ENCODE measurements at places on chromosomes 7 and 10.

DNA sequence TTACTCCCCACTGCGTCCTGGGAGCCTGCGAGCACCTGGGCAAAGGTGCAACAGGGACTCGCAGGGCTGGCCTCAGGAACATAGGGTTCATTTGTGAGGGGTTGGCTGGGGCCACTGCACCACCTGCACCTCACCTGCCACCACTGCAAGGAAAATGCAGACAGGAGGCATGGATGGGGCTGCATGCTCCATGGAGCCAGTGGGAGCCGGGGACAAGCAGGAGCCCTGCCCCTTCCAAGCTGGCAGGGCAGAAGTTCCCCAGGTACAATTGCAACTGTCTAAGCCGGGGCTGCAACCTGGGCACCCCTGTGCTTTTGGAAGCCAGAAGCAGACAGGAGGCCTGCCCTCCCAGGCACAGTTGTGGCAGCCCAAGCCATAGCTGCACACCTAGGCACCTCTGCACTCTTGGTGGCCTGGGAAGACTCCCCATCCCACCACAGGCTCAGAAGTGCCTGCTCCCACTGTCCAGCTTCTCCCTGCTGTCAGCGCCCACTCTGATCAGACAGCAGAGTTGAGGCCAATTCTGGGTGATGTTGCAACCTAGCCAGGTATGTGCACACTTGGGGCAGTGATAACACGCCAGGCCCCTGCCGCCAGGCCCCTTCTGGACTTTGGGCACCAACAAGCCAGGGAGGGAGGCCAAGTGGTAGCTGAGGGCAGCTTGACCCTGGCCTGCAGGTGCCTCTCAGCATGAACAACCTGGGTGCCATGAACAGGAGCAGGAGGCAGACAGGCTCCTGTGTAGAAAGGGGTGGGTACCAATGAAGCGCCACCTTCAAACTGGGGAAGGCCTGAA, 58.2 kb downstream of the TMEM106B start:
- no peak for DNase-seq

DNA sequence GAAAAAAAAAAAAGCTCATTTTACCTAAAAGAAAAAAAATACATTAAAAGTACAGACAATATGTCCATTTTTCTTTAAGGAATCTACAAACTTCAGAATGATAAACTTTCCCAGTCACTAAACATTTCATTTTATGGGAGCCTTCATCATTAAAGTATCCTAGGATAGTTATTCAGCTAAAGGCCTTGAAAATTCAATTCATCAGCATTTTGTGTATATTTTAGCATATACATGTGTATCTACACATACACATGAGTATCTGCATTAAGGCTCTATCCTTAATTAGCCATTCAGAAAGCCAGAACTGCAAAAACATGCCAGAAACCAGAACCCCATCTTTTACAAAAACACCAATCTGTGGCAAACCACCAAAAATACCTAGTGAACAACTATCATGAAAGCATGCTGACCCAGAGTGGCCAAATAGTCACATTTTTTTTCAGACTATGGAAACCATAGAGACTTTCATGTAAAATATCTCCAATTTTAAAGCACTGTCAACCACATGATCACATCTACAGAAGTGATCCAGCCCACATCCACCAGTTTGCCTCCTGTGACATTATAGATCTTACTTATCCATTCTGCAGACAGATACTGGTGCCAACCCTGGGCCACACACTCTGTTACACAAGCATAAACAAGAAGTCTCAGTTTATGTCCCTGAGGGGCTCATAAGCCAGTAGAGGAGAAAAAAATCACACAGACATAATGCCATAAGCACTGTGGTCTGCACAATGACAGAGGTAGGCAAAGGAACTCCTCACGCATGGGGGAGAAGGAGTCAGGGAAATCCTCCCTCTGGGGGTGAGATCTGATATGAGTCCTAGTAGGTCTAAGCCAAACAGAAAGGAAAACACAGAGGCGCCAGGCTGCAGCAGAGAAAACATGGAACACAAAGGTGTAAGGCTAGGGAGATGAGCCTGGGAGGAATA, 79.2 kb downstream of the SRPK2 start:
- DNase-seq: peak; percentile 59

GRCh38 chr7:74121401-74122249, 38.0 kb downstream of the LIMK1 start:
- DNase-seq: no peak

GRCh38 chr10:93566435-93567276, at the start of gene FFAR4:
FFAR4 (plus strand) TSS chr10:93566665; CDS start chr10:93566721, 56 bp downstream.
- no peak for DNase-seq

DNA sequence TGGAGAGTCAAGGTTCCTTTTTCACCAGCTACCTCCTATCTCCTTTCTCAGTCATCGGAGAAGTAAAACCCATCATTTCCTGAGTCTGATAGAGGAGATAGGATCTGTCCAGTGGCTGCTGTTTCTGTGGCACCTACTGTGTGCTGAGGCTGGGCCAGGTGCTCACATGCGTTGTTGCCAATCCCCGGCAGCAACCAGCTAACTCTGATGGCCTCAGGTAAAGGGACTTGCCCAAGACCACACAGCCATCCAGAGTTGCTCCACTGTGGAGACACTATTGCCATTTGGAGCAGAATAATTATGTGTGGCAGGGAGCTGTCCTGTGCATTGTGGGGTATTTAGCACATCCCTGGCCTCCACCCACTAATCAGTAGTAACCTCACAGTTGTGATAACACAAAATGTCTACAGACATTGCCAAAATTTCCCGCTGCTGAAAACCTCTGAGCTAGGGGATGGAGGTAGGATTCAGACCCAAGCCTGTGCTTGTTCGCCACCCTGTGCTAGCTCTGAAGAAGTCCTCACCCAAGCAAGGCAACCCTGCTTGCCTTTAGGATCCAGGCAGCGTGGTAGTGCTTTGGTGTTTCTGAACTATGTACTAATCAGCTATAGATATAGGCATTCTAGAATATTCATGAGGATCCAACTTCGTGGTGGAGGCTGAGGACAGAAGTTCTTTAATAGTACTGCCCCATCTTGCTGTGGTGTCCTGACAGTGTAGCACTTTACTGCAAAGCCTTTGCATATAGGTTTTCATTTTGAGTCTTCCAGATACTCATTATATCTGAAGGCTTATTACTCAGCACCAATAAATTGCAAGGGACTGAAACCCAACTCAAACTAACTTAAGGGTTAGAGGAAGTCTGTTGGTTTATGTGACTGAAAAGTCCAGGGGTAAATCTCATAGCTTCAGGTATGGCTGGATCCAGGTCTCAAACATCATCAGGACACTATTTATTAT, 164.6 kb downstream of the GRK5 start:
- peak; percentile 56 for DNase-seq

DNA sequence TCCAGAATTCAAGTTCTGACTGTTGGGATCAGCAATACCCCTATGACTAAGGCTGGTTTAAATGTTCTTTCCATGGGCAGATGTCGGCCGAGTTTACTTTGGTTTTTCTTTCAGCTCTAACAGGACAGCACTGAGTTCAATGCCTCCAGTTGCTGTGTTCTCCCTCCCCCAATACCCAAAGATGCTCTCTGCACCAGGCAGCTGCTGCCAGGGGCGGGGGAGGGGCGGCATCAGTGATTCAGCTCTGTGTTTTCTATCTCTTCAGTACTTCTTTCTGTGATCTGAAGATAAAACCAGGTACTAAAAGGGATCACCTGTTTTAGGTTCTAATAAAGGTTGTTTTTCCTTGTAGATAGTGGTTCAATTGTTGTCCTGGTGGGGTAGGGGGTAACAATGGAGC, 576.7 kb upstream of the POT1 start:
- DNase-seq: no peak

GRCh38 chr7:151518105-151518946, 1.4 kb downstream of the RHEB start:
- peak; percentile 66 for DNase-seq

- no peak for DNase-seq
Observed at GRCh38 chr7:33773053-33773452, 132.3 kb upstream of the BMPER start.

DNA sequence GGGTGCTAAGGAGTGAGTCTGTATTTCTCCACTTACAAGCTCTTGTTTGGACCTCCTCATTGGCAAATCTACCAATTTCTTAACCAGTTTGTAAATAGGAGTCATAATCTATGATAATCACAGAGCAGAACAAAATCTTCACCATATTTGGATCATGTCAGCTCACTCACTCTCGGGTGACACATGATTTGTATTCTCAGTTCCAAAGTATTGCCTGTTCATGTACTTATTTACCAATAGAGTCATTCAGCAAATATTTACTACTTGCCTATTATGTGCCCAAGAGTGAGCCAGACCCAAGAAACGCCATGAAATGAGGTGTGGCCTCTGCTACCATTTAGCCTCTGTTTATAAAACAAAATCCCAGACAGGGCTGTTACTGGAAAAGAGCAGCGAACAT, 114.8 kb downstream of the TSPAN12 start:
- no peak for DNase-seq

GRCh38 chr10:18680754-18681153, 21.5 kb downstream of the ARL5B start:
- DNase-seq: no peak

GRCh38 chr10:43731486-43731885, 82.8 kb upstream of the ZNF32 start:
- no peak for DNase-seq

GRCh38 chr10:105950410-105950809, 1214.1 kb downstream of the SORCS1 start:
- peak; percentile 66 for DNase-seq

GRCh38 chr7:78765943-78766729, 687.3 kb downstream of the MAGI2 start:
- DNase-seq: no peak

GRCh38 chr7:25853314-25853713, 298.7 kb upstream of the NFE2L3 start:
- DNase-seq: no peak

GRCh38 chr10:10938676-10939075, 79.0 kb upstream of the CELF2 start:
- DNase-seq: no peak

GRCh38 chr7:139016931-139017511, 18.8 kb downstream of the ZC3HAV1L start:
- DNase-seq: peak; percentile 78

GRCh38 chr7:106059556-106059955, 52.6 kb downstream of the SYPL1 start:
- DNase-seq: no peak

GRCh38 chr10:87767253-87767652, 50.8 kb downstream of the ATAD1 start:
- no peak for DNase-seq

DNA sequence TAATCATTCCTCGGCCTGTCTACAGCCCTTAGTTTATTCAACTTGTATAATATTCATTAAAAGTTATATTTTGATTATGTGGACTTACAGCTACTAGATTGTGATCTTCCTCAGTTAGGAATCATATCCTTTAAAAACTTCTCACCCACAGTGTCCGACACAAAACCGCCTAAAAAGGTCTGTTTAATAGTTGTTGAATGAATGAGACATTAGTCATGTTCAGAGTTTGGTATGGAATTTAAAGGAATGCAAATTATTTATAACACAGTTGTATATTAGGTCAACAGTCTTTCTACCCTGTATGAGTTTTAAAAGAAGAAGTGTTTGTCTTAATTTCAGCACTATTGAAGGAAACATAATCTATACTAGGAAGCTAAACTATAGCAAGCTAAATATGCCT, 390.0 kb downstream of the ARL4A start:
- no peak for DNase-seq

- DNase-seq: no peak
Observed at GRCh38 chr7:116617878-116618277, 54.1 kb upstream of the MET start.

DNA sequence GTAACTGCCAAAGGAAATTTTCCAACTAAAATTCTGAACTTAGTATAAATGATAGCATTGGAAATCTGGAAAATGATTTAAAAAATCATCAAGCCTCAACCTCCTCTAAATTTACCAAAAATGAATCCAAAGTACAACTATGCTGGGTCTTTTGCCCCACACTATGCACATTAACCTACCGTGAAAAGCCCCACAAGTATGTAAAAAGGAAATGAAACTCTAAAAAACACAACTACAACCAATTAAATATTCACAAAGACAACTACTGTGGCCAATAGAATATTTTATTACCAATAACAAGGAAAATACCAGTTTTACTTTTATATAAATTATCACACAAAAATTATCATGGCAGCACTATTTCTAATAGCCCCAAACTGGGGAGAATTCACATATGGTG, 19.3 kb downstream of the EIF3A start:
- DNase-seq: no peak

GRCh38 chr10:29740981-29741545, 106.3 kb upstream of the SVIL start:
- no peak for DNase-seq
